ENCODE measurements at places on chromosomes 4 and X.

- DNase-seq, result no peak
Measured at GRCh38 chr4:123393721-123394120, 2.9 kb upstream of the SPRY1 start.

GRCh38 chr4:93018806-93019205 is 715.0 kb downstream of the GRID2 start:
- DNase-seq, result no peak

DNA sequence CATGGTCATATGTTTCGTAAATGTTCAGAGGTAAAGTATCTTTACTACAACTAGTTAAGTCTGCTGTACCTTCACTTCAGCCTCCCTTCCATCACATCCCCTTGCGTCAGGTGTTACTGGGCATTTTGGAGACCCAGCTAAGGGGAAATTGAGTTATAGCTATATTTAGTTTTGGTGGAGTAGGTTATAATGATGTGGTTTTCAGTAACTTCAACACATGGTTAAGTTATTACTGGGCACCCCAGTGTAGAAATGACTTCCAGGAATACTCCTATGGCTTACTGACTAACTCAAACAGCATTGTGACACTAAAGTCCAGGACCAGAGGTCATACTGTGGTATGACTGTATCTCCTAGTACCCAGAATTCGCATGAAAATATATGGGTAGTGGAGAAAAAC is 23.4 kb upstream of the ACSL1 start:
- no peak for DNase-seq

DNA sequence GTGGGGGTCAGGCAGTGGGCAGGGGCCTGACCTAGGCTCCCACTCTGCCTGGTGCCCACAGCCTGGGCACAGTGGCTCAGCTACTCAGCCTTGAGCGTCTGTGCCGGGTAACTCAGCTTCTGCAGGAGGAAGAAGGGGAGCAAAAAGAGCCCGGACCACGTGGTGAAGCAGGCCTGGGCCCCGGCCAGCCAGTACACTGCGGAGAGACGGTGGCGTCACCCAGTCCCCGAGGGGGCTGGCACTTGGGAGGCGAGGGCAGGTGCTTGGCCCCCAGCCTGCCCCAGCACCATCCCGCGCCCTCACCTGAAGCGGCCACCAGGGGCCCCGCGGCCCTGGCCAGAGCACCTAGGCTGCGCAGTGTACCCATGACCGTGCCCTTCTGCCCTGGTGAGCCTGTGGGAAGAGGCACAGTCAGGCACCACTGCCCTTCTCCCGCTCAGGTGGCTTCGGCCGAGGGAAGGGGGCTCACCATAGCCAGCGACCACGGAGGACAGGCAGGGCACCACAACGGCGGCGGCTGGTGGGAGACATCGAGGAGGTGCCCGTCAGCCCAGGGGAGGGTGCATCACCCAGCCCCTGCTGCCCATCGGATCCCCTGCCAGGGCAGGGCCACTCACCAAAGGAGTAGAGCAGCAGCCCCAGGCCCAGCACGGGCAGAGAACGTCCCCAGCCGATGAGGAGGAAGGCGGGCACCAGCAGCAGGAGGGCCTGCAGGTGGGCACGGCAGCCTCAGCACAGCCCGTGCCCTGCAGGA is 32.3 kb downstream of the NOP14 start:
- DNase-seq, result no peak

- no peak for DNase-seq
Measured at GRCh38 chrX:32825009-32825408, 386.3 kb downstream of the DMD start.

DNA sequence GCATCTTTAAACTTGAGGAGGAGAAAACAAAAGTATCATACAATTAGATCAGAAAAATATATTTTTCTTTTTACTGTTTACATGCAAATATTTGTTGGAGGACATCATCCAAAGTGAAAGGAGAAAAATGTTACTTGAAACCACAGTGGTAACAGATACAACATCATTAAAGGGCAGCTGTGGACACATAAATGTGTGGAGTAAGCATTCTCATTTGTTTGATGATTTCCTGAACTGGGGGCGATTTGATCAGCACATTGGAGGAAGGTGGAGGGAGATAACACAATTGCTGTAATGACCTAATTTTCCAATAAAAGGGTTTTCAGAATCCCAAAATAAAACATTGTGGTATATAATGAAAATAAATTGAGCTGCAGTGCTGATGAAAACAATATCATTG is 314.5 kb upstream of the HS3ST1 start:
- DNase-seq, result no peak

DNA sequence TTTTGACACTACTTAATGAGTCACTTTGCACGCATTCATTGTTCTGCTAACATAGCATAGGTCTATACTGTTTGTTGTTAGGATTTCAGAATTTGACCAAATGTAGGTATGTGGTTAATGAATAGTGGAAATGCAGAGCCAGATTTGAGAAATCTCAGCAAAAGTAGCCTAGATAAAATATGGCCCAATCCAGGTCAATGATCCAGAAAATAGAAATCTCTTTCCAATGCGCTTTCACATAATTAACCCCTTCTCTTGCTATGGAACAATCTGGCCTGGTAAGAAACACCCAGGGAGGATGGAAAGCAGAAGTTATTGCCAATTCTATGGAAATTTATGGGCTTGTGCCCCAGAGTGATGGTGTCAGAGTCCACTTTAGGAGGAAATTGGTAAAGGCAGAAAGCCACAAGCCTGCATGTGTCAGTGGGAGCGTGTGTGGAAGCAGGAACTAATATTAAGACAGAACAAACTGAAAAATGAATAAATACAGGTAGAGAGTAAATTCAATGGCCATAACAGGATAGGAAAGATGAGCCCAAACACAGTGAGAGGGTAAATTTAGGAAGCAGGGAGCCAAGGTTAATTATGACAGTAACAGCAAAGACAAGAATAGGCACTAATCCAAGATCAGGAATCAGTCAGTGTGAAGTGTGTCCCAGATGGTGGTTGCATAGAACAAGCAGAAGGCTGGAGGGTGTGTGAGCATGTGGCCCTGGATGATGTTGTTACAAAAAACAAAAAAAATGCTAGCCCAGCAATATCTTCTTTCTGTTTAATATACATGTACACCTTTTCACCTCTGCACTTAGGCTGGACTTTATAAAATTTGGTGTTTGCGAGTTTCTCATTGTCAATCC is 102.9 kb downstream of the SYTL5 start:
- no peak for DNase-seq

- DNase-seq, result no peak
Measured at GRCh38 chr4:148159793-148160192, 282.4 kb downstream of the NR3C2 start.

- no peak for DNase-seq
Measured at GRCh38 chr4:2482693-2483092, 13.8 kb downstream of the RNF4 start.

- no peak for DNase-seq
Measured at GRCh38 chrX:150616179-150616862, 47.9 kb downstream of the MTM1 start.

All from stimulated activated CD4-positive, alpha-beta T cell treated with anti-CD3 and anti-CD28 coated beads, Interleukin-4, amount 100 ng/mL, for 1 hour (primary cell).